ENCODE measurements at places on chromosomes 5 and 9.

GRCh38 chr5:111070272-111071134, 1.0 kb upstream of the TSLP start:
- no peak for DNase-seq

DNA sequence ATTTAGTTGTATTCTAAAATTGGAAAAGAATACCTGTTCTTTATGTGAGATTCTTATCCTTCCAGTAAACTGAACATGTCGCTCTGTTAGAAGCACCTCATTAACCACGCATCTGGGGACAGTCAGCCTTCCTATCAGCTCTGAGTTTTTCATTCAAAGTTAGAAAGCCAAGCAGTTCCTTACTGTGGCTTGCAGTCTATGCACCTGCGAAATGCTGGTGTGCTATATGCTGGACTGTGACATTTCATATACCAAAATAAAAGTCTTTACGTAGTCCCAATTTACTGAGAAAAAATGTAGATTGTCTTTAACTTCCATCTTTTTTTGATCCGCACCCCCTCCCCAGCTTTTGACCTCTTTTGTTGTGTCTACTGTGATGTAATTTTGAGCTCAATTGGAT, 4.3 kb downstream of the ANP32B start:
- no peak for DNase-seq

DNA sequence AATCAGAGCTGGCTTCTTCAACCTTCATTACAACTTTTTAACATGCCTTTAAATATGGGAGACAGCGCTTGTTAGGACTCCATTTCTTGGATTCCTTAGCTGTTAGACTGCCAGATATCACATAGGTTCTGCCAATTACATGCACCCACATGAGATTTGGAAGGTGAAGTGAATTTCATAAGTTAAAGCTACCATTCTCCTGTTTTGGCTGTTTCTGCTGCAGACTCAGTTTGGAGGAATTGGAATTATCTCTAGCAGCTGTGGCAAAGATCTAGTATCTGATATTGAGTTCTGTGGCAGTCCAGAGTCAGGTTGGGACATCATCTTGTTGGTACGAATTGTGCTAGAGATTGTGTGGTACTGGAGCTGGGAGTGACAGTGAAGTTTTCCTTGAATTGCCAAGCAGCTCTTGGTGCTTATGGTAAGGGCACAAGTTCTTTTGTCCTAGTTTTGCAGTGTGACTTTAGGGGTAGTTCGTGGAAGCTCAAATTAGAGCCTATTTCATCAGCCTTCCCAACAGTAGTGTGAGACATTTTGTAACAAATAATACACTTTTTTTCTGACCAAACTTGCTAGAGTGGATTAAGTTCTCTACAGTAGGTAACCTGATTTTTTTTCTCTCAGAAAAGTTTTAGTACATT, 9.1 kb upstream of the PJA2 start:
- no peak for DNase-seq

- DNase-seq: no peak
These were observed 100.4 kb downstream of the RALGPS1 start for GRCh38 chr9:127014910-127015540.

DNA sequence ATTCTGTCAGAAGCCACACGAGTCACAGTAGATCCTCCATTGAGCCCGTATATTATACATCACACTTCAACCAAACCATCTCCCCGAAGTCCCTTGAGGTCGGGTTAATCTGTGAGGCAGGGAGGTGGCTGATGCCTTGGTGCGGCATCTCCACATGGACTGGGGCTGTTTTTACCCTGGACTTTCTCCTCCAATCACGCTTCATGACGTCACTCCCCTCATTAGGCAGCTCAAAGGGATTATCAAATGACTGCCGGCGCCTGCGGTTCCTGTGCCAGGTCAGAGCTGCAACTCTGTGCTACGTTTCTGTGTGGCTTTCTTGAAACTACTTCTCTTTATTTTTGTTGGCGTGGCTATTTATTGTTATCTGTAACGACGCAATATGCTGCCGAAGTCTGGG, 53.7 kb downstream of the TMOD1 start:
- no peak for DNase-seq

- DNase-seq: no peak
These were observed 195.7 kb downstream of the CDK5RAP2 start for GRCh38 chr9:120383999-120384924.

DNA sequence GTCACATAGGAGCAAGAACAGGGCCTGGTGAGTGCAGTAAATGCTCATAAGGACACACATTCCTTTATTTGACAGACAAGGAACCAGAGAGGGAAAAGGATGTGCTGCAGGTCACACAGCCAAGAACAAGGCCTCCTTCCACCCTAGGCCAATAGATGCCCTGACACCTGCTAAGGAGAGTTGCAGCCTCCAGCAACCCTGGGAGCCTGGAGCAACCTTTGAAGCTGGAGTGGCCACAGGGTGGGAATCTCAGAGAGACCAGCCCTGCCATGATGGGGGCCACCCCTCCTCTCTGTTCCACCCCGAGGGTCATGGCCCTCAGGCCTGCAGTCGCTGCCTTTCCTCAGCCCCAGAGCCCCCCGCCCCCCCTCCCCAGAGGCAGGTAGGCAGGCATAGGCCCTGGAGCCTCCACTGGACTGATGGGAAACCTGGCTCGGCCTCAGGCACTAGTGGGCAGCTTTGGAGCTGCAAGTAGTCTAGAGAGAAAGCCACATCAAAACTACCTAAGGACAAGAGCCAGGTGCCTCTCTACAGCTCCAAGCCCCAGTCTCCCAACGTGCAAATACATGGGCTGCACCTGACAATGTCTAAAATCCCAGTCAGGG, 116.1 kb upstream of the SPOCK1 start:
- no peak for DNase-seq

GRCh38 chr9:112218908-112219307, 43.8 kb upstream of the SUSD1 start:
- DNase-seq: no peak

Data from HCT116 (cell line).